ENCODE measurements at places on chromosomes 7 and 10.

DNA sequence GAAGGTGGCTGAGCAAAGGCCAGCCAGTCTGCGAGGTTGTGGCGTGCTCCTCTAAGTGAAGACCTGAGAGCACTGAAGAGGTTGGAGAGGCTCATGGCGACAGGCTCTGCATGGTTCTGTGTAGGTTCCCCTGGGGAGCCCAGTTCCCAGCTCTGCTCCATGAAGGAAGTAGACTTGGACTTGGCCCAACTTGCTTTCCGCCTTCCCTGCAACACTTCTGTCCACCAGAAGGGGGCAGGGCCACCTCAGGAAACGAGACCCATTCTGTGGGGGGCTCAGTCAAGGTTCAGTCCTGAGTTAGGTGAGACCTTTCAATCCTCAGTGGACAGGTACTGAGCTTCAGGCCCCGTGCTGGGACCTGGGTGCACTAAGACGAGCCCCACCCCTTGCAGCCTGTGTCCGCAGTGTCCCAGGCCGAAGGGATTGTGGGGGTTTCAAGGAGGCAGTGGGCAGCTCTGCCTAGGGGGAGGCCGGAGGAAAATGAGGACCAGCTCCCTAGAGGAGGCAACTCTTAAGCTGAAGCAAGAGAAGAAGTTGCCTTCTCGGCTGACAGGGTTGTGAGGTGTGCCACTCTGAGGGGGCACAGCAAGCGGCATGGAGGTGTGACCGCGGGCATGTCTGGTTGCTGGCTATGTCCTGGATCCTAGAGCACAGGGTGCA lies 15.0 kb upstream of the PCBD1 start:
- no peak for DNase-seq

- no peak for DNase-seq
These were observed 140.3 kb downstream of the FOXP2 start for GRCh38 chr7:114554781-114555537.

DNA sequence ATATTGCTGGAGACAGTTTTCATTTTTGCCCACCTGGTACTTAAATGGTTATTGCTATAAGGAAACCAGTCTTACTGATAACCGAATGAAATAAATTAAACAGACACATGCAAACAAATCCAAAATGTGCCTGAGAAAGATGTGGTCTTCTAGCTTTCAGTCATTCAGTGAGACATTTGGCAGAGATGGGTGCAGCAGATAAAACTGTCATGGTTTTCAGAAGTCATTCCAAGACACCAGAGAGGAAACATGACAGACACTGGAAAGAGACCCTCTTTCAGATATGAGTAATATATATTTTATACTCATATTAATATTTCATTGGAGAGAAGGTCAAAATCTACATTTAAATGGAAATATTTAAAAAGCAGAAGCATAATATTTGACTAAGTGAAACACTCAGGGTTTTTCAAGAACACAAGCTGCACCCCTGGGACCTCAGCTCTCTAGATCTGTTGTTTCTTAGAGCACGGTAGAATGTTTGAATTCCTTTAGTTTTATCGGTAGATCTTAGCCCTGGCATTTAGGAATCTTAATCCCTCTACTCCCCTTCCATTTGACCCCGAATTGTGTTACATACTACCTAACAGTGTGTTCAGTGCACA lies 246.1 kb downstream of the AUTS2 start:
- DNase-seq: no peak

GRCh38 chr10:128714644-128715415 lies 588.6 kb upstream of the MKI67 start:
- DNase-seq: no peak

- no peak for DNase-seq
These were observed 112.5 kb downstream of the DOCK1 start for GRCh38 chr10:127017541-127018297.

DNA sequence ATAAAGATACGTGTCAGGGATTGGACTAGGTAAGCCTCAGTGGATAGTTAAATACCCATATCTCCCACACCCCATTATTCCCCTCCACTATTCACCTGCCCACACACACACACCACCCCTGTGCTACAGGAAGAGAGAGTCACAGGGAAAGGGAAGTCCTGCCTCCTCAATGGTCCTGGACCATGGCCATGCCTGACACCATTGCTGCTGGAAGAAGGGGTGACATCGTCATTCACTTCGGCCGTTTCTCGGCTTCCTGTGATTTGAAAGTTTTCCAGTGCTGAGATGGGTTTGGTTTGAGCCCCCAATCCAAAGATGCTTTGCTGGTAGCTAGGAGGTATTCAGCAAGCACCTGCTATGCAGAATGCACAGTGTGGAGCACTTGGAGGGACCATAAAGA lies 18.5 kb downstream of the PRKAG2 start:
- DNase-seq: no peak

- no peak for DNase-seq
These were observed 2.9 kb upstream of the TRIM8 start for GRCh38 chr10:102641402-102641801.

GRCh38 chr10:86289577-86289868 lies 77.1 kb downstream of the GRID1 start:
- peak; percentile 11 for DNase-seq

DNA sequence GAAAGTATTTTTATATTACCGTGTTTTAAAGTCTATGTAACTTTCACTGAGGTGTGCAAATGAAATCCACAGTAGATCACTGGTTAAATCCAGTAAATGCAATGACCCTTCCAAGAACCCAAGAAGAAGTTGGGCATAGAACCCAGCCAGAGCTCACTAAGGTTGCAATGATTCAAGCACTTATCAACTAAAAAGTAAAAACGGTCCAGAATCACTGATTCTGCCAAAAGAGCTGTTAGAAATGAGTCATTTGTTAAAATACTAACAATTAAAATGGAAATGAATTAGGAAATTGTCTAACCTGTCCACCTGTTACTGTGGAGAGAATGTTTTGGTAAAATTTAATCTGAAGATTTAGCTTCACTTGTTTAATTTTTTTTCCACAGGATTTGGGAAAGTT lies 74.4 kb downstream of the ANK3 start:
- DNase-seq: no peak

- no peak for DNase-seq
These were observed 45.5 kb upstream of the TARP start for GRCh38 chr7:38318803-38319416.

DNA sequence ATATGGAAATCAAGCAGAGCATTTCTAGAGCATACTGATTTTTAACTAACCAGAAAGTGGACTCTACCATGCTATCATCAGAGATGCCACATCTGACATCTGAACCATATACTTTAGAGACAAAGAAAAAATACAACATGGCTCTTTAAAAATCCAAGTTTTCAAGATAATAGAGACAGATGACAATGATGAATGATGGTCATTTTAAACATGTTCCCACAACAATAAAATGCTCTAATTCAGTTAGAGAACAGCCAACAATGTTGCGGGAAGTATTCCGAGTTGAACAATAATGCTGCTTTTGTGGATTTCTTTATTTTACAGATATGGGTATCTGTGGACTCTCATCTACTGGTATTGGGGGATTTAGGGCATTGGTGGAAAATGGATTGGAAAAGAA lies 52.8 kb downstream of the PRTFDC1 start:
- DNase-seq: no peak

- no peak for DNase-seq
These were observed 34.9 kb downstream of the FAM204A start for GRCh38 chr10:118307220-118307619.

- no peak for DNase-seq
These were observed 119.2 kb downstream of the LRRC4 start for GRCh38 chr7:127911968-127912511.

DNA sequence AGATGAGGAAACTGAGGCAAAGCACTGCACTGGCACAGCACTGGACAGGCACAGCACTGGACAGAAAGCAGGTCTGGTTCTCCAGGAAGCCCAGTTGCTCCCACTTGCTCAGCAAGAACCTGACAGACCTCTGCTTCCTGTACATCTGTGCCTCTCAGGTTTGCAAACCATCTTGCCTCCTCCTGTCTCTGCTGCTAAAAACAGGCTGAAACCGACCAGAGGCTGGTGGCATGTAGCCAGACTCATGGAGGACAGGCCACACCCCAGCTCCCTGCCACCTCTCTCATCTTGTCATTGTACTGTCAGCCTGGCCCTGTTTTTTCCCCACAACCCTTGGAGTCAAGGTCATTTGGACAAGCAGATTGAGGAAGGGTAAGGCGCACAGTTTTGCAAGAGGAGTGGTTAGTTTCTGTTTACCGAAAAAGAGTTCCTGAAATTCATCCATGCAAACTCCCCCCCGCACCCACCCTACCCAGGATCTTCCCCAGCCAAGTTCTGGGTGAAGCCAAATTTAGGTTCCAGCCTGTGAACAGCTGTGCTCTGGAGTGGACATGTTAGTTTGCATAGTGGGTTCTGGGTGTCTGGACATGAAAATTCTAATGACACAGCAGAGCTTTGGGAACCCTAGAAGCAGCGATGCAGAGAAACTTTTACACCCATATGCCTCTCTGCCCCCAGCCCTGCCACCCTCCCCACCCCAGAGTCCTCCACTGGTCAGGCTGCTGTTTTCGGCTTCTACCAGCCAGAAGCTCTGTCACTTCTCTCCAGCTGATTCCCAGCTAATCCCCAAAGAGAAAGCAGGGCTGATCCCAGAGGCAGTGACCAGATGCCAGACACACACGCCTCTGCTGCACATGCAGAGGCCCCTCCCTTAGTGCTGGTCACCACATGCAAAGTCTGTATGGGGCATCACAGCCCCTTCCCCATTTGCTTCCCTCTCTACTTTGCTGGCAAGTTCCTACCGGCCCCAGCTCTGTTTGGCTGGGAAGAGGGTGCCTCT lies 8.5 kb upstream of the C10orf105 start:
- DNase-seq: no peak

DNA sequence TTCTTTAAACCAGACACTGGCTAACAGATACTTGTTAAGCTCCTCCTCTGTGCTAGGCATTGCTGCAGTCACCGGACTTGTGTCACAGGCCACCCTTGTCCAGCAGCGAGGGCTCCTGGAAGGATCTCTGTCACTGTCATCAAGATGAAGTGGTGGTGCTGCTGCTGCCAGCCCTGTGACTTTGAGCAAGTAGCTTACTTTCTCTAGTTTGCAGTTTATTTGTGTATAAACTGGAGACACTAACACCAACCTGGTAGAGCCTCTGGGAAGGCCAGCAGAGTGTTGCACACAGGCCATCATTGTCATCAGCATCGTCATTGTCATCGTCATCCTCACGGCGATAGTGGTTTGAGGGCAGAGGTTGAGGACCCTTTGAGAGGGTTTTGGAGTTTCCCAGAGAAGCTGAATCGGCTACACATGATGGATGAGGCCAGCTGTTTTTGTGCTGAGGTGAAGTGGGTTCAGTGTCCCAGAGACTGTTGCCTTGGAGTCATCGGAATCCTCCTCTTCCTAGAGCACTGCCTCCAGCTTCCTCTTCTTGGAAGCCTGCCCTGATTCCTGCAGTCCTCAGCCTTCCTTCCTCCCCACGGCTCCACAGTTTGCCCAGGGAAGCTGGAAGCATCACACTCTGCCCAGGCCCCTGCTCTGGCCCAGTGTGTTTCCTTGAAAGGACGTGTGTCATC lies 128.4 kb downstream of the GRK5 start:
- DNase-seq: no peak

DNA sequence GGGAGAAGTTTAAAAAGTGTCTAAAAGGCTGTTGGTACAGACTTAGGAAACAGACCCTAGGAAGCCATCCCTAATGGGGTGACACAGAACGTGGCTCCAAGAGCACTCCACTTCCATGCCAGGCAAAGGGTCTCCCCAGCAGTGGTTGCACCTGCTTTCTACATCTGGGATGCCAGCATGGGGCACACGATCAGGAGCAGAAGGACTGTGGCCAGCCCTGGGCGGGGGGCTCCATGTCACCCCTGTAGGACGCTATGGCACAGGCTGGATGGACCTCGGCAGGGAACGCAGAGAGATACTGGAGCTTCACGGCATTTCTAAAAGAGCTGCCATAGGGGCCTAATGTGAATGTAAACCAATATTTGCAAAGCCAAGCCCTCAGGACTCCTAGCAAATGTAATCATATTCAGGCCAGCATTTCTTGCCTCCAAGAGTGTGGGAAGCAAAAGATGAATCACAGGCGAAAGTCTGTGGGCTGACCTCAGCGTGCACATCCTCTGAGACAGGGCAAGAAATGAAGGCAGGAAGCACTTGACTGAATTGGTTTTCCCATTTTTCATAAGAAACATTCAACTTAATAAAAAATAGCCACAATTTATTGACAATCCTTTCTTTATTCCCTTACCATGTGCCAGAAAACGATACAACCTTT lies 93.9 kb downstream of the ATXN7L1 start:
- DNase-seq: no peak

DNA sequence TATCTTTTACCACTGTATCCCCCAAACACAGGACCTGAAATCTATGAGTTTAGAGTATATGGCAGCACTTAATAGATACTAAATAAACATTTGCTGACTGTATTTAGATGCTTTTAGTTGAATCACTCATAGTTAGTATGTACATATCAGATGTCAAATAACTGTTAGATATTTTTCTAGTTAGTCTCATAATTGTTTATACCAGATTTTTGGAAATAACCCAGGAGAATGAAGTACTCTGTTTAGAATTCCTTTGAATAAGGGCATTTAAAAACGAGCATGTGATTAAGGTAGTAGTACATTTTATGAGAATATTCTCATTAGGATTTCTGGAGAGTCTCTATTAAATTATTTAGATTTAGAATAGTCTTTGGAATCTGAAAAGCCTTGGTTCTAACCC lies 22.3 kb upstream of the ZEB1 start:
- no peak for DNase-seq

DNA sequence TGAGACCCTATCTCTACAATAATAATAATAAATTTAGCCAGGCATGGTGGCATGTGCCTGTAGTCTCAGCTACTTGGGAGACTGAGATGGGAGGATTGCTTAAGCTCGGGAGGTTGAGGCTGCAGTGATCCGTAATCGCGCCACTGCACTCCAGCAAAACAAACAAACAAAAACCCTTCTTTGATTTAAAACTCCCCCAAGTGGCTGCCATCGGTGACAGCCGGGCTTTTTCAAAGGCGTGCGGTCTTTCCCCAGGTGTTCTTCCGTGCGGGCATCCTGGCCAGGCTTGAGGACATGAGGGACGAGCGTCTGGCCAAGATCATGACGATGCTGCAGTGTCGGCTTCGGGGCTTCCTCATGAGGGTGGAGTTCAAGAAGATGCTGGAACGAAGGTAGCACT lies 1.9 kb upstream of the MYH16 start:
- DNase-seq: no peak

DNA sequence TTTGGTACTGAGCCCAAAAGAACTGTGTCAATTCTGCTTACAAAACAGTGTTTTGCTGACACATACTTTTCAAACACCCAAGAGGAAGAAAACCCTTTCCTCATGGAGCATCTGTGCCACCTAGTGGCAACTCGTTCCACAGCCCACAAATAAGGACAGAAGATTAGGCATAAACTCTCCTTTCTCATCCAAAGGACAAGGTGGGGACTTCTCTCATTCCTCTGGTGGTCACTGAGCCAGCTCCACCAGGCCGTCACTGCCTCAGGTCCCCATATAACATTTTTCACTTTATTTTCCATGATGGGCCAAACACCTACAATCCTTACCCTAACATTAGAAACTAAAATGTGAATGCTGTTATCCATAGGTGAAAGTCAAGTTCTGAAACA lies 76.9 kb downstream of the RNF216 start:
- no peak for DNase-seq

GRCh38 chr10:84343831-84344230 lies 15.4 kb downstream of the CCSER2 start:
- DNase-seq: no peak
